ENCODE measurements at places on chromosomes 5 and 9.

DNA sequence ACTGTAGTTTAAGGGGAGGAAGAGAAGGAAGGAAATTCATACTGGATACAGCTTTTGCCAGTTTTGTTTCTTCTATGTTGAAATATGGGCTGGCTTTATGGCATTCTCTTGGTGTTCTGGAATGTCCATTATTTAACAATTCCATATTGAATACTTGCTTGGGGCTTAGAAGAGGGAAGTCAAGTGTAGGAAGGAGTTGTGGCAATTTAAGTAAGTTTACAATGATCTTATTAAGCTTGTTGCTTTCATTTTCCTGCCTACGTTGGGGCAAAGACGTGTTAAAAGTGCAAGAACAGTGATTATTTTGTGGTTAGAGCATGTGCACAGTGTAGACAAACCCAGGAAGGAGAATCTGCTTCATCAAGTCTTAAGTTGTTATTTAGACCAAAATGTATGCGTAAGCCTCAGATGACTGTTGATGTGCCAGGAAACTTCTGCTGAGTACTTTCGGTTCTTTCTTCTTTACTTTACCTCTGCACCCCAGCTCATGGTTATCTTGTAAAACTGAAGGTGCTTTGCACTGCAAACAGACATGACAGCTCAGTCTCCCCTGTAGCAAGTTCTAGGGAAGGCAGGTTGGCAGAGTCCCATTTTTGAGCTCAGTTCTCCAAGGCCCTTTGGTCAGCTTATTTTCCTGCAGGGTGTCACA is 75.8 kb downstream of the F2RL2 start:
- DNase-seq, result peak; percentile 24

DNA sequence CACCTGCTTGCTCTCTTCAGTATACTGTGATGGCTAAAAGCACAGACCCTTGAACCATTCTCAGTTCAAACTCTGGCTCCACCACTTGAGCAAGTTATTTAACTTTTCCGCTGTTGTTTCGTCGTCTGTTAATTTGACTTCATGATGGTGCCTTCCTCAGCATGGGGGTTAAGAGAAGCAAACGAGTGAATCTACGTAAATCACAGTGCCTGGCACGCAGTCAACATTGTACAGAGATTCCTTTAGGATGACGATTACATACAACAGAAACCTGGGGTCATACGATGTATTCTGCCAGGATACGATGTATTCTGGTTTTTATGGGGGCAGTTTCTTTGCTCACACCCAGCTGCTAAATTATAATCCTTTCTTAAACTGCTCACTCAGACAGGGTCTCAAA is 515.6 kb downstream of the CCDC171 start:
- no peak for DNase-seq

- no peak for DNase-seq
Measured at GRCh38 chr5:77311214-77311571, 100.7 kb downstream of the PDE8B start.

DNA sequence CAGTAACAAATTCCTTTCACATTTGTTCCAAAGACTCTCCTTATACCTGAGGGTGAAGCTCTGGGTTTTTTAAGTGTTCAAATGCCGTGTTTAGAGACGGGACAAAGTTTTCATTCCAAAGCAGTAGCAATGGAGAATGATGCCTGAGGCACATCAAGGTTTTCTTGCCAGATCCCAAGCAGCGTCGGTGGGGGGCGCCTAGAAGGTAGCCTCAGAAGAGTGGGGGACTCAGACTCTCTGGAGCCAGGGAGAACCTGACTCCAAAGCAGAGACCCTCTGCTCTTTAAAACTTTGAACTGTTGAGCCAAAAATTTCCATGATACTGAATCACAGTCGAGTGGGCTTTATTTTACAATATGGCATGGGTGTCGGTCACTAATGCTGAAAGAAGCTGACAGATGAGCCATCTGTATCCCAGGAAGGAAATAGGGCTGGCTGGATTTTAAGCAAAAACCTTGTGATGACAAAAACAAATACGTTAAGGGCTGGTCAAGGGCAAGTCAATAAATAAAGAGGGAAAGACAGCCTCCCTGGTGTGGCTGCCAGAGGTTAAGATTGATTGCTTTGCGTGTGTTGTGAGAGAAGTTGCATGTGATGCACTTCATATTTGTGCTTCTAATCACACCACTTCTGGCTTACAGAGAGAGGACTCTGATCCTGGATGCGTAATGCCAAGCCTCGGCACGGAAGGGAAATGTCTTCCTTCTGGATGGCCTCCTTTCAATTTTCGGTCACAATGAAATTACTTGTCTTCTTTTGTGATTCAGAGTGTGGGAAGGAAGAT is 161.1 kb upstream of the EFNA5 start:
- no peak for DNase-seq

- DNase-seq, result no peak
Measured at GRCh38 chr5:31626156-31626555, 12.8 kb upstream of the PDZD2 start.

DNA sequence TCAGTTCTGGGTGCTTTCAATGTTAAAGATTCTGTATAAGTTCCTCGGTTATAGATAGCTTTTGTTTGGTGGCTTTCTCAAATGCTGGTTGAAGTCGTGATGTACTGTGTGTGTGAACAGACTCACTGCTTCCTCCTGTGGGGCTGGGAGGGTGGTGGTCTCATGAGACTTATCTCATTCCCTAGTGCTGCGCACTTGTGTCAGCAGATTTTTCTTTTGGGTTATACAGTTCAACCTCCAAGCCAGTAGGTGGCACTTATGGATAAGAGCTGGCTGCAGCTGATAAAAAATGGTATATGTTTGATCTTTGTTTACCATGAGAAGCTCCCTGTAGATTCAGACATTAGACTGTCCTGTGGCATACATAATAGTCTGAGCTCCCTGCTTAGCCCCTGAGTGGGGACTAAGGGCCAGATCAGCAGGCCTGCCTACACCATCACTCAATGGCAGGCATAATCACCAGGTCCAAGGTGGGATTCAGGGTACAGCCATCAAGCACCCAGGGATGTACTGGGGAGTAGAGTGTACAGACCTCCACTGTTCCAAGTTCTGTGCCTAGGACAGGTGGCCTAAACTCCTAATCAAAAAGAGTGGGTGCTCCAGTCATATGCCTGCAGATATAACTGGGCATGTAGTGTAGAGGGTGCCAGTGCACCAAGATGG is 174.2 kb downstream of the OXCT1 start:
- DNase-seq, result no peak

GRCh38 chr5:127028822-127029457 is 1.4 kb downstream of the MARCHF3 start:
- DNase-seq, result no peak

GRCh38 chr5:108649646-108650045 is 98.1 kb upstream of the FER start:
- DNase-seq, result no peak

DNA sequence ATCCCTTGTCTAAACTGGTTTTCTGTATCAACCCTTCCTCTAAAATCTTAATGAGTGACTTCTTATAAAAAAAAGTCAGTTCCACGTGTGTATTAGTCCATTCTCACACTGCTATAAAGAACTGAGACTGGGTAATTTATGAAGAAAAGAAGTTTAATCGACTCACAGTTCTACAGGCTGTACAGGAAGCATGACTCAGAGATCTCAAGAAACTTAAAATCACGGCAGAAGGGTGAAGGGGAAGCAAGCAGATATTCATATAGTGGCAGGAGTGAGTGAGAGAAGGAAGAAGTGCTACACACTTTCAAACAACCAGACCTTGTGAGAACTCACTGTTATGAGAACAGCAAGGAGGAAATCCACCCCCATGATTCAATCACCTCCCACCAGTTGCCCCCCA is 307.8 kb upstream of the ARRDC3 start:
- DNase-seq, result no peak

DNA sequence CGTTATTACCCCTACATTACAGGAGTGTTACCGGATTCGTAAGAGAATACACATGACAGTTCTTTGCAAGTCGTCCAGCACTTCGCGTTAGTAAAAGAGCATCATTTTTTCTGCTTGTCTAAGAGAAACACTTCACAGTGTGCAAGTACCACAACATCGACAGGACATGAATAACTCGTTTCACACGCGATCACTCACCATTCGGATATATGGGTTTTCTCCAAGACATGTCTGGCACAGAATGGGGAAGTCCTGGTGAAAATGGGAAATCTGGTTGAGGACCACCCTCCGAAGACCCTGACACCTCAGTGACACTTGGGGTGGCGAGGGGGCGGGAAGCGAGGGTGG is 642 bp downstream of the RBM22 start:
- no peak for DNase-seq

- DNase-seq, result no peak
Measured at GRCh38 chr5:90861843-90862586, 303.4 kb downstream of the ADGRV1 start.

DNA sequence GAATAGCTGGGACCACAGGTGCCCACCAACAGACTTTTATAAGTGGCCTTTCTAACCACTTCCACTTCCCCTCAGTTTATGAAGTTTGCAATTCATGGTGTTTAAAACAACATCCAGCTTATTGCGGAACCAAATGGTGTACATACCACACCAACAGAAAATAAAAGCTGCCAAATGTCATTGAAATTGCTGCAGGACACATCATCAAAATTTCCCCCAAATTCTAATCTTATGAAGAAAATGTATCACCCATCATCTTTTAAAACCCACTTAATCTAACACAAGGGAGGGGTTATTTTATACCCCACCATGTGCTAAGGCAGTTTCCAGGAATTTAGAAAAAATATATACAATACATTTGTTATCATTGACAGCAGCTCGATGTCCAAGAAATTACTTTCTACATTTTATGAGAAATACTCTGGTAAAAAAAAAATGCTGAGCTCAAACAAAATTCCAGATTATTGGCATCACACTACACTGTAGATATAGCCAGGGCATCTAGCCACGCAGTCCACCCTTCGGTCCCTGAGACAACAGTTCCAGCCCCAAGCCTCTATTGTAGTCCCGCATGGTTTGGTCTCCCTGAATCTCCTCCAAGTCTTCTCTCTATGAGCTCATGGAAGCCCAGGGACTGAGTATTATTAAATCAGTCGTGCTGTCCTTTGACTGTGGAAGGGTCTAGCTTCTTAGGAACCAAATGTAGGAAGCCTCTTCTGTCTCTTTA is 372.8 kb upstream of the SLC30A5 start:
- DNase-seq, result no peak

DNA sequence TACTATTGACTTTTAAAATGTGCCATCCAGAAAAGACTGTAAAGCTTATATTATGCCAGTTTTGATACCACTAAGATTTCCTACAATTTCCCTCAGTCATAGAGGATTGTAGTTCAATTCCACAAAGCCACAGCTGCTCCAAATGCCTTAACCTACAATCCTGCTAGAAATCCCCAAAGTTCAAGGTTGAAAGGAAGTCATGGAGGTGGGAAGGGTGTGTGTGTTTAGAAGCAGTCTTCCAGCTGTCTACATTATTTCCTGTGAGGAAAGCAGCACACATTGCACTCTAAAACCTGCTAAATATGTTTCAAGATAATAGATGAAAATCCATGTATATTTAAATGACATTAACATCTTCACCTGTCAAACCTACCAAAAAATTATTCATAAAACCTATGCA is 11.8 kb downstream of the EPB41L4A start:
- no peak for DNase-seq

GRCh38 chr5:177588413-177588909 is 3.5 kb upstream of the TMED9 start:
- no peak for DNase-seq

- DNase-seq, result no peak
Measured at GRCh38 chr9:105449081-105449480, 1.2 kb downstream of the FSD1L start.

GRCh38 chr5:139470821-139471300 is at the start of gene SMIM33:
Gene SMIM33, plus strand, starts transcription at chr5:139471004. Its CDS starts 118 bp downstream, at chr5:139471122.
- DNase-seq, result no peak

- DNase-seq, result no peak
Measured at GRCh38 chr5:124057724-124058231, 545.8 kb downstream of the CSNK1G3 start.

DNA sequence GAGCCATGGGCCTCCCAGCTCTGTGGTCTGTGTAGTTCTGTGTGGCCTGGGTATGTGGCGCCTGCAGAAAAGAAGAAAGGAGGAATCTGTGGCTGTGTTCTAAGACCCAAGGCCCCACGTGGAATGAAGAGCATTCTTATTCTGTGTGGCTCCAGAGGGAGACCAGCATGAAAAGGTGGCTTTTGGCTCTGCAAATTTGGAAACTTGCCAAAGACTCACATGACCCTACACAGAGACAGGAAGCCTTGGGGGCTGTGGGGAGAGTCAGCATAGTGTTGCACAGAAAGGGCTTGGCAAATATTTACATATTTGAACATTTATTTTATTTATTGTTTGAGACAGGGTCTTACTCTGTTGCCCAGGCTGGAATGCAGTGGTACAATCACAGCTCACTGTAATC is 193.3 kb downstream of the TMEM38B start:
- no peak for DNase-seq

GRCh38 chr5:169705322-169705721 is 68.2 kb downstream of the DOCK2 start:
- no peak for DNase-seq

- no peak for DNase-seq
Measured at GRCh38 chr5:80989883-80990282, 29.7 kb downstream of the RASGRF2 start.

- no peak for DNase-seq
Measured at GRCh38 chr9:134376386-134377142, 50.3 kb downstream of the RXRA start.

- DNase-seq, result no peak
Measured at GRCh38 chr9:132586830-132587591, 4.6 kb downstream of the BARHL1 start.

DNA sequence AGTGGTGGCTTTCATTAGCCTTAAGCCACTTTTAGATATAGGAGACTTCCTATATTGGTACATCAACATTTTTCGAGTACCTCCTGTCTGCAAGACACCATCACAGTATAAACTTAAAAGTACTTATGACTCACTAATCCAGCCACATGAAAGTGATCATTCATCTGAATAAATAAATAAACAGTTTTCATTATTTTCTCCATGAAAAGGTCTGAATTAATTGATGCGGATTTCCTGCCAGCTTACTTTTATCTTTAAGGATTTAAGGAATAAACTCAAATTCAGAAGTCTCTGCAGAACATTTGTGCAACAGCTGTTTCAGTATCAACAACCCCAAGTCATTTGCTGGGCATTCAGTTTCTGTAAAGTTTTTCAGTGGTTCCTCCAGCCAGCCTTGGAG is 4.0 kb downstream of the SAP30L start:
- no peak for DNase-seq

DNA sequence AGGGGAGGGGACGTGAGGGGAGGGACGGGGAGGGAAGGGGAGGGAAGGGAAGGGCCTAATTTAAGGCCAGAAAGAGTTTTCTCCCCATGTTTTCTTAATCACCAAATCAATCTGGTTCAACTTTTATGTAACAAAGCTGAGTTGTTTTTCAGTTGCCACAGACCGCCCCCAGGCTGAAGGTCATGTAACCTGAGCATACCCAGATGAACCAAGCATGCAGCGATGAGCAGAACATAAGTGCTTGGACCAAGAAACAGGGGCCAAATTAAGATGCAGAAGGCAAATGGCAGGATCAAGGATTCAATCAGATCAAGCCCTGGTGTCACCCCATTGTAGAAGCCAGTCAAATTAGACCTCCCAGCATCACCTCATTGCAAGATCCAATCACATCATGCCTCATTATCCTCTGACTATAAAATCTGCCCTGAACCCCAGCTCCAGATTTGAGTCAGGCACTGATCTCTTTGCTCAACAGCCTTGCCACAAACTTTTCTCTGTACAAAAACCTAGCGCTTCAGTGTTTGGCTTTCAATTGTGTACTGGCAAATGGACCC is 113.5 kb upstream of the TNPO1 start:
- DNase-seq, result no peak

GRCh38 chr5:179680780-179681401 is at the start of gene CBY3:
Gene CBY3, minus strand, starts transcription at chr5:179681034. Its CDS starts 116 bp downstream, at chr5:179680918.
- DNase-seq, result no peak

- DNase-seq, result no peak
Measured at GRCh38 chr5:76705574-76705973, 10.4 kb upstream of the F2R start.

Measured in T follicular helper cell (primary cell).